ENCODE measurements at places on chromosomes 7 and 10.

DNA sequence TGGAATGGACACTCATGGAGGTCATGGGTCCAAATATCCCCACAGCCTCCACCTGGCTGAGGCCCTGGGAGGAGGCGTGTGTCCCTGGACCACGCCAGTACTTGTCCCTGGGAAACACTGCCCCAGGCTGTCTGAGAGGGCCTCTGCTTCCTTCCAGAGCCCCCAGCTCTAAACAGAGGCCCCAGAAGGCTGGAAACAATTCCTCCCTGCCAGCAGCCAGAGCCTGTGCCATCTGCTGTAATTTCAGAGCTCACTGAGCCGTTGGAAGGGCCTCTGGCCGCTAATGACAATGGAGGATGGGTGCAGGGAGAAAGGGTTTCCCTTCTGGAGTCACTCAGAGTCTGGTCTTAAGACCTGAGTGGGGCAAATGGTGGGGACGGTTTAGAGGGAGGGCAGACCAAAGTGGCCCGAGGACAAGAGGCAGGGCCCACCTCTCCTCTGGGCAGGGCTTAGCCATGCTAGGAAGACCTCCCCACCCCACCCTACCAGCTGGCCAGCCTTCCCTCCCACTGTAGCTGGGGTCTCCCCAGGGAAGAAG, 7.1 kb downstream of the CHAT start:
- no peak for DNase-seq

- no peak for DNase-seq
These were observed 152.0 kb downstream of the CAMK1D start for GRCh38 chr10:12501324-12501723.

DNA sequence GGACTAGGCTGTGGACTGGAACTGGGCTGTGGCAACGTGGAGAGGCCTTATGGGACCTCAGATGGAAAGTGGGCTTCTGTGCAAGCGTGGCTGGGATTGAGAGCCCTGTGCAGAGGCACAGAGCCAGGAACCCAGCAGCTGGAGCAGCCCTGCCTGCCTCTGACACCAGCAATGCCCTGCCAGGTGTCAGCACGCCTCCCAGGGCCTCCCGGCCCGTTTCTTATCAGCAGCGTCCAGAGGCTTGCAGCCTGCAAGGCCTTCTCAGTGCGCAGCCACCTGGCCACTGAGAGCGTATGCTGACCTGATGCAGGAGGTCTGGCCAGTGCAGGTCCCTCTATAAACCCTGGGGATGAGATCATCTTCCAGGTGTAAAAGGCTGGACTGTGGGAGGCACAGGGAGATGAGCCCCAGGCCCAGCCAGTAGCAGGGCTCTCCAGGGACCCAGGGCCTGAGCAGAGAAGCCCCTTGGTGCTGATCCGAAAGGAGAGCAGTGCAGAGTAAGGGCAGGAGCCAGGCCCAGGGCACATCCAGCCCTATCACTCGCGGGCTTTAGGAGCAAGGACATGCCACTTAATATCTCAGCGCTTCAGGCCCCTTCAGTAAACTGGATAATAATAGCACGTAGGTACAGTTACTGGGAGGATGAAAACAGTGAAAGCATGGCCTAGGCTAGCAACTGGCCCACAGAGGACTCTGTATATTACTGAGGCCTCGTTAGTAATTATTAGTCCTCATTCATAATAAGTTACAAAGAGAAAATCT, 38.8 kb upstream of the ANTXRL start:
- no peak for DNase-seq

GRCh38 chr7:151728746-151729145, 148.2 kb downstream of the PRKAG2 start:
- no peak for DNase-seq

DNA sequence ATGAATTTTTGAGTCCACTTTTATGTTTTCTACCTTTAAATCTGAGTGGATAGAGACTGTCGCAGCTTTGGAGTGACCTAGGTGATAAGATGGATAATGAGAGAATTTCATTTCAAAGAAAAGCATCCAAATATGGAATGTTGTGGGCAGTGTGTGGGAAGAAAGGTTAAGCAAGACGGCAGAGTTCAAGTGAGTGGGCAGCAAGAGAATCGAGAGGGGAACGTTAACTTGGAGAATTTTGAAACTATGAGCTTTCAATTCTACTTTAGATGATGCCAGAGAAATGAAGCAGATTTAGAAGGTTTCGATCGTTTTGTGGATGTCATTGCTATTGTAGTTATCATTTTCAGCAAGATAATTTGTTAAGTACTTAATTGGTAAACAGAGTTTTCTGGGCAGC, 73.0 kb downstream of the XRCC2 start:
- no peak for DNase-seq

DNA sequence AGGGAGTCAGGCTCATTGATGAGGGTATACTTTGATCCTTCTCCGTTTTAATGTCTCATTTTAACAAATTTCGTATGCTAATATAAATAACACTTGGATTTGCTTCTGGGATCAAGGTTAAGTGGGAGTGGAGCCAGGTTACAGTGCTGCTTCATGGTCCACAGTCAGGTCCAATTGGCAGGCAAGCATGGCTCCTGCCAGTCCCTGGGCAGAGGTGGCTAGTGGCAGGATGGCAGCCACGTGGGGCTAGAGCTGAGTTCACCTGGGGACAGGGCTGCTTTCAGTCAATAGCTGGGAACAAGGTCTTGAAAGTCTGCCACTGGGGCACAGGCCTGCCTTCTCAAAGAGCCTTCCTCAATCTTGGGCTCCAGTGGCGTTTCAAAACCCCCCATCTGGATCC, 16.0 kb upstream of the VWA2 start:
- no peak for DNase-seq

GRCh38 chr7:37753398-37754050, 70.0 kb downstream of the GPR141 start:
- no peak for DNase-seq

GRCh38 chr7:127824682-127825081, 172.7 kb downstream of the SND1 start:
- DNase-seq, result no peak

GRCh38 chr10:68955355-68955831, 577 bp upstream of the DDX21 start:
- peak; percentile 80 for DNase-seq

DNA sequence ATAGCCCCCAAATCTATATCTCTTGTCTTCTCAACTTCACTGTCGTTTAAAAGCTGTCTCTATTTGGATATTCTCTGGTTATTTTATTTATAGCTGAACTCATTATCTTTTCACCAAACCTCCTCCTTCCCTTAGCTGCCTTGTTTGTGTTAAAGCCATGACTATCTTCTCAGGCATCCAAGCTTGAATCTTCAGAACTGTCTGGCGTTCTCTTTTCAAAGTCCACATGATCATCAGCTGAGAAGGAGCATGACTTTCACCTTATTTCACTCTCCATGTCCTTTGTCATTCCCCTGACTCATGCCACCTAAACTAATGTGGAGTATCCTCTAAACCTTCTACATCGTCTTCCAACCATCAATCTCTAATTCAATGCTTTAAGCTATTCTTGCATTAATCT, 5.7 kb upstream of the GLCCI1 start:
- DNase-seq, result no peak

- peak; percentile 96 for DNase-seq
These were observed 70.4 kb downstream of the ASB13 start for GRCh38 chr10:5595994-5596471.

GRCh38 chr10:14532473-14533251, 201.9 kb upstream of the FRMD4A start:
- DNase-seq, result no peak

- peak; percentile 42 for DNase-seq
These were observed 152.7 kb downstream of the SKIDA1 start for GRCh38 chr10:21372651-21373410.

DNA sequence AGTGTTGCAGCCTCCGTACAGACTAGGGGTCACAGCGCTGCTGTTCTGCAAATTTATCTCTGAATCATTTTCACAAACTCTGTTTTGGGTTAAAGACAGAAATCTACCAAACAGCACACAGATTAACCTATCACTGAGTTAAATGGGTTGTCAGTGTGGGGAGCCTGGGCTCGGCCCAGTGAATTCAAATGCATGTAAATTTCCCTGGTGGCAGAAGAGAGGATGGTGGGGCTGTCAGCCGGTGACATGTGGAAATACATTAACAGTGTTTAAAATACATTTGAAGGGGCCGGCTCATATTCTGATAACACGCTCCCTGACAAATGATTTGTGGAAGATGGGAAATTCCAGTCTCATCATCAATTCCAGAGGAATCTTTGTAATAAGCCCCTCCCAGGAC, 309.6 kb upstream of the MKI67 start:
- DNase-seq, result no peak

DNA sequence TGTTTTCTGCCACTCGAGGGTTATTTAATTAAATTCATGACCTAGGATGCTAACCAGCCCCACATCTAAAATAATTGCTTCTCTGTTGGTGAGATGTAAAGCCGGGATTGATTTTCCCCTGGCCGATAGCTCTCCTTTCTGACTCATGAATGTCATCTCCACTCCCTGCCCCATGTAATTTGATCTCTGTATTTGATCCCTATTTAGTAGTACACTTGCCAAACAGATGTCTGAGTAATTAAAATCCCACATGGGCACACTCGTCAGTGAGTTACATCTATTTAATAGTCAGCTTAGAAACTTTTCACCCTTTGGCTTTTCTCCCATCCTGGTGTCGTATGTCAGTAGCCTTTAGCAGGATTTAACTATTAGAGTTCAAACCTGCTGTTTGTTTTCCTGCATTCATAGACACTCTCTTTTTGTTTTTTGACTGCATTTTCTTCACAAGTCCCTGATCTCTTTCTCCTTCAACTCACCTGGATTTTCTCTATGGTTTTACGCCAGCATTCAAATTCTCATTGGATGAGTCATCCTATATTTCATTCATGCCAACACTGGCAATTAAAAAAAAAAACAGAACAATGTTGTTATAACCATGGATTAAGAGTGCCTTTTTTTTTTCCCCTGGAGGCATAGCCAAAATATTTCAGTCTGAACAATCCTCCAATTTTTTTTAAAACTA, 82.7 kb downstream of the SPAG6 start:
- DNase-seq, result no peak

GRCh38 chr7:80859272-80859970, 59.4 kb downstream of the SEMA3C start:
- no peak for DNase-seq

GRCh38 chr10:20769481-20769880, 127.6 kb downstream of the NEBL start:
- no peak for DNase-seq

DNA sequence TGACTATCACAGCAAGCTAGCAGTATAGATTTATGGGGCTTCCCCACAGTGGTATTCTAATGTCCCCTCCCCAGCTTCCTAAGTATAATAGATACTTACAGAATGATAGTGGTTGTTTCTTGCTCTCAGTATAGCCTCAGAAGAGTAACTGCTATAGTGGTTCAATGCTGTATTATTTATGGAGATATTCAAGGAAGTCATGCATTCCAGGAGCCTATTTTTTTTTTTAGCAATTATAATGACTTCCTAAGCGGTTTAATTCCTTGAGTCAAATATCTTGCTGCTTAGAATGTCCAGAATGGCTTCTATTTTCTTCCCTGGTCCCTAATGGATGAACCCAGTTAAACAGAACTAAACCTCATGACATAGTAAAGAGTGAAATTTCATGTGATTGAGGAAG, 451.5 kb upstream of the SEMA3D start:
- no peak for DNase-seq

DNA sequence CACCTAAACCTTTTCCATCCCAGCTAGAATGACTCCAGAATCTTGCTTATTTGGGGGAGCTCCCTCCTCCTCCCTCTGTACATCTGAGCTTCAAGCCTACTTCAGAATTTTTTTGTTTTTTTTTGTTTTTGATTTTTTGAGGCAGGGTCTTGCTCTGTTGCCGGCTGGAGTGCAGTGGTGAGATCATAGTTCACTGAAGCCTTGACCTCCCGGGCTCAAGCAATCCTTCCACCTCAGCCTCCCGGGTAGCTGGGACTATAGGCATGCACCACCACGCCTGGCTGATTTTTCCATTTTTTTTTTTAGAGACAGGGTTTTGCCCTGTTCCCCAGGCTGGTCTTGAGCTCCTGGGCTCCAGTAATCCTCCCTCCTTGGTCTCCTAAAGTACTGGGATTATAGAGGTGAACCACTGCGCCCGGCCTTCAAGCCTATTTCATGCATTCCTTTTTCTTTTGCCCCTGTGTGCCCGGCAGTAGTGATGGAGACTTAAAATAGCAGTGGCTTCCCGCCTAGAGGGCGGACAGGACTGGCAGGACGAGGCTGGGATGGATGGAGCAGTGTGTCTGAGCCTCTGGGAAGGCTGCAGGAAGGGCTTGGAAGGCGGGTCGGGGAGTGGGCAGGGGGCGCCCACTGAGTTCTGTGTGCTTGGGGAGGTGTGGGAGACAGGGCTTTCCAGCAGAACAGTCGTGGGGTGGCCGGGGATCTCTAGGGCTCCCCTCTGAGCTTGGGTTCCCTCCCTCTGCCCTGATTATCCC, 8.8 kb downstream of the CUX1 start:
- DNase-seq, result no peak

DNA sequence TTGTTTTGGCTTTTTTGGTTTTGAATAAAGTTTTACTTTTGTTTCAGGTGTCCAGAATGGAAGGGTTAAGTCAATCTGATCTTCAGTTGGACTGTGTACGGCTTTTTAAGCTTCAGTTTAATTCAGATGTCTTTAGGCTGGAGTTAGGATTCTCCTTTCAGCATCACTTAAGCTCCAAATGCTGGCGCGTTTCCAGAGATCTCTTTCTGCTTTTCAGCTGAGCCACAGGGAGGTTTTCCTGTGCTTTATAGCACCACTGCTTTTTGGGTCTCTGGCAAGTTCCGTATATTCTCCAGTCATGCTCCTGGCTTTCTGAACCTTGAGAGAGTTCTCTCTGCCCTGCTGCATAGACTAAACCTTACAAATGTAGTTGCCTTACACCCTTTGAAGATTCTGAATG, 60.0 kb downstream of the VTI1A start:
- DNase-seq, result no peak

DNA sequence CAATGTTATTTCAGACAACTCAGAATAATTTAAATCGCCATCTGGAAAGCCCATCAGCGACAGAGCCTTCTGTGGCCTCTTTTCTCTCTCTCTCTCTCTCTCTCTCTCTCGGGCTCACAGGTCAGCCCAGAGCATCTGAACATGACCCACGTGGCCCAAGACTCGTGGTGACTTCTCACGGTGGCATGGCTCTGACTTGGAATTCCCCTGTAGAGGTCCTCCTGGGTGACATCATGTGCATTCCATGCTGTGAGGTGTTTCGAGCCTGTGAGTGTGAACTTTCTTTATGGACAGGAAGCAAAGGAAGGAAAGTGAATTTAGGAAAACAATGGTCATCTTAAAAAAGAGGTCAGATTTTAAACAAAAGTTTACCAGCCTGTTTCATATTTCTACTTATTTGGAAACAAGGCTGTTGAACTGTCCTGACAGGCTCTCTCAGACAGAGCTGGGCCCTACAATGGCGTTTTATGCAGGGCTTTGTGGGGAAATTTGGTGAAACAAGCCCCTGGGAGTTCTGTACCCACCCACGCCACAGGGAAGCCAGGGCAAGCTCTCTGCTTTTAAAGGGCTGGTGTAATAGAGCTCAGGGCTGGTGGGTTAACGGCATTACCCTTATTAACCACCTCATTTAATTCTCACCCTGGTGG, 359.7 kb upstream of the ZNF32 start:
- peak; percentile 83 for DNase-seq

Measured in kidney capillary endothelial cell (primary cell).